NT2/D1 (cell line): ENCODE measurements at places on chromosomes 11 and 22.

- no peak for DNase-seq
Observed at GRCh38 chr11:74267014-74267413, 44.4 kb downstream of the P4HA3 start.

GRCh38 chr11:78857688-78858087, 283.0 kb upstream of the NARS2 start:
- no peak for DNase-seq

- no peak for DNase-seq
Observed at GRCh38 chr11:61193596-61193995, 9.7 kb upstream of the PGA3 start.

- no peak for DNase-seq
Observed at GRCh38 chr11:55572548-55572947, 620 bp downstream of the OR4C16 start.

- DNase-seq, result no peak
Observed at GRCh38 chr11:71542879-71543777, 5.1 kb upstream of the KRTAP5-9 start.

DNA sequence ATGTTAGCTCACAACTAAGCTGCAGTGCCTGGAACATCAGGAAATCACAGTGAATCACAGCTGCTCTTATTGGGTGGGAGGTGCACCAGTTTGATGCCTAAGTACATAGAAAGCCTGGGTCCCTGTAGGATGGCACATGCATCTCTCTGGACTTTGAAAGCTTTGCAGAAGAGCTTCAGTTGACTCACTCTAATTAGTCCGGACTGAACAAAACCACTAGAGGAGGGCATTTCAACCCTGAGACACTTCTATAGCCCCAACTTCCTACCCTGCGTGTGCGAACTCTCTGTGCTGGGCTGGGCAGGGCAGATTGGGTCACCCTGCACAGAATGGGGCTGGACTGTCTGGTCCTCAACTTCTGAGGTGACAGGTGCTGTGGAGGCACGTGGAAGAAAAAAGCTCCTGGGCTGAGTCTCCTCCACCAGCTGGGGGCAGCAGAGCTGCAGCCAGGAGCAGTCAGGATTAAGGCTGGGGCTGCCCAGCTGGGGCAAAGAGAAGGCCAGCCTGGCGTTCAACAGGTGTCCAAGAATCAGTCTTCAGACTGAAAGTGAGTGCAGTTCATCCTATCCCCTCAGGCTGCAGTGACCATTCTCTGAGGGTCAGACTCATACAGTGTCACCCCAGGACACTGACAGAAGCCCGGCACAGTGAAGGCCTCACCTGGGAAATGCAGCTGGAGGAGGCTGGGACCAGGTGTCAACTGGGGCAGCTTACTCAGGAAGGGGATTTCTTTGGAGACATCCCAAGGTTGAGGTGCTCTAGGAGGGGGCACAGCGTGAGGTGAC, 22.1 kb downstream of the GGTLC2 start:
- DNase-seq, result no peak

DNA sequence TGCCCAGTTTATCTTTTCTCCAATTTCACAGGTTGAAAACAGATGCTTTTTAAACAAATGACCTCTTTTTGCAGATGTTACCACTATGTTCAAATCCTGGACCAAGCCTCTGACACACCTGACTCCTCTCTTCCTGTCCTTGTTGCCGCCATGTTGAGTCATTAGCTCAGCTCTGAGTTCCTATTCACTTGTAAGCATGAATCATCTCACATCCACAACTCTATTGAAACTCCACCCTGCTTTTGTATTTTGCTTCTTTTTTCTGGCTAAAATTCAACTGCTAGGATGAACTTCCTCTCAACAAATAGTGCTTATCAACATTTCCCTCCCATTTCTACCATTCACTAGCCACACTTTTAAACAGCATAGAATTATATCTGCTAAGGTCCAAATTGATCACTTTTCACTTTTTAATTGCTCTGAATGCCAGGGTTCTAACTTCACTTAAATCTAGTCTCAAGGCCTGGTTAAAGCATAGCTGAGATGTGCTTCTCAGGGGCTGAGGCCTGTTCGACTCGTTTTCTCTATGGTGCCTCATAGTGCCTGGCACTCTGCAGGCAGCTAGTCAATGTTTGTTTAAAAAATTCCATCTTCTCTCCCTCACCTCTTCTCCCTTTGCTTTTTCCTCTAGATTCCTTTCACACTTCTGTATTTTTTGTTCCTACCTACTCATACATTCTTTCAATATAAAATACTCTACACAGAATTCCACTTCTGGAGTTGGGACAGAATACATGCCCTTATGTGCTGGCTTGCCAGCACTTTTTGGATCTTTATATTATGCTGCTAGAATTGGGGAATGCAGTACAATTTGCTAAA, 3.9 kb downstream of the JOSD1 start:
- DNase-seq, result no peak

DNA sequence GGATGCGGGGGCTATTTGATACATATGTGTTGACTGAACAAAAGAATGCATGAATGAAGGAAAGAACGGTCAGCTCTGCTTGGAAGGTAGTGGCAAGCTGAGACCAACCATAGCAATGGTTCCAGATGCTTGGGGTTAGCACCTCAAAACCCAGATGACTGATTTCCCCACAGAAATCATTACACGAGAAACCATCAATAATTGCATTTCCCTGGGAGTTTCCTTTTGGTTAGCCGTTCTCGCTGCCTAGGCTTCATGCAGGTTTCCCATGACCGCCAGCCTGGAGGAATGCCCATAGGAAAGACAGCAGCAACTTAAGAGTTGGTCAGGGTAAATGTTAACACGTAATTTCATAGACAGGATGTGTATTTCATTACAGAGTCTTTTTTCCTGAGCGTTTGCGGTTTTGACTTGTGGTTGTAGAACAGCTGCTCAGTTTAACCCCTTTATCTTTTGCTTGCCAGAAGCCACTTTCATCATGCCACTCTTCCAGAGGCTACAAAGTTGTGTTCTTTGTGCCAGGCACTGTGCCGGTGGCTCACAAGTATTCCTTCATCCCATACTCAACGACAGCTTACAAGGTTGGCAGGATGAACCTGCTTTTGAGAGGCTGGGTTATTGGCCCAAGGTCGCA, 2.8 kb downstream of the IL17RA start:
- DNase-seq, result no peak

GRCh38 chr11:59545179-59546020, 34.1 kb downstream of the OR4D9 start:
- DNase-seq, result no peak

GRCh38 chr22:24207264-24208011, 26.2 kb downstream of the SUSD2 start:
- DNase-seq, result no peak

DNA sequence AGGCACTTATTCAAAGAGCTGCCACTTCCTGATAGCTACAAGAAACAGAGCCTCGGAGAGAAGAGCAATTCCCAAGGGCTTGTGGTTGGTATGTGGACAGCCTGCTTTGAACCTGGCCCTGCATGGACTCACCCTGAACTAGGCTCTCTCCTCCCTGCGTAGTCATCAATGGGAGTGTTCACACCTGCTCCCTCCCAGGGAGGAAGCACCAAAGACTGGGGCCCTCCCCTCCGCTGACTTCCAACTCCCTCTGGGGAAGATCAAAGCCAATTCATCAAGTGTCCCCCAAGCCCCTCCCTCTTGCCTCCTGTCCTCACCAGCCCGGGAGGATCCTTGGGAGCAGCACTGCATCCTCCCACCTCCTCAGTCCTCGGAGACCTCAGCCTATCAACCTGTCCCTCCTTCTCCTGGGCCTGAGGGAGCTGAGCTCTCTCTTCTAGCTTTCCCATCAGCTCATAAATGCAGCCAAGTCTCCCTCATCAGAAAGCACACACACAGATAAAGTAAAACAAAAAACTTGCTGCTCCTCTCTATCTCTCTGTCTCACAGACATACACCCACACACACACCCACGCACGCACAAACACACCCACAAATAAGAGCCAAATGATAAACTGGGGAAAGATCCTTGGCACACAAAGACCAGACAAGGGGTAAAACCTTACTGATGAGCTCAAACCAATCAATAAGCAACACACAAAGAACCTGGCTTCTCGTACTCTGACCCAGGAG, 3.3 kb downstream of the A4GALT start:
- DNase-seq, result peak; percentile 33

DNA sequence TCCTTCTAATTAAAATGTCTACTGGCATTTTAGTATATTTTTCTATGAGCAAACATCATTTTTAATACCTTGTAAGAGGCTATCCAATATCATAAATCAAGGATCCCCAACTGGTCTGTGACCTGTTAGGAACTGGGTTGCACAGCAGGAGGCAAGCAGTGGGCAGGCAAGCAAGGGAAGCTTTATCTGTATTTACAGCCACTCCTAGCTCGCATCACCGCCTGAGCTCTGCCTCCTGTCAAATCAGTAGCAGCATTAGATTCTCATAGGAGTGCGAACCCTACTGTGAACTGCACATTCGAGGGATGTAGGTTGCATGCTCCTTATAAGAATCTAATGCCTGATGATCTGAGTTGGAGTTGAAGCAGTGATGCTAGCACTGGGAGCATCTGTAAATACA, 70.2 kb upstream of the CREB3L1 start:
- no peak for DNase-seq

GRCh38 chr11:5239046-5239445, 4.8 kb upstream of the HBD start:
- DNase-seq, result no peak

DNA sequence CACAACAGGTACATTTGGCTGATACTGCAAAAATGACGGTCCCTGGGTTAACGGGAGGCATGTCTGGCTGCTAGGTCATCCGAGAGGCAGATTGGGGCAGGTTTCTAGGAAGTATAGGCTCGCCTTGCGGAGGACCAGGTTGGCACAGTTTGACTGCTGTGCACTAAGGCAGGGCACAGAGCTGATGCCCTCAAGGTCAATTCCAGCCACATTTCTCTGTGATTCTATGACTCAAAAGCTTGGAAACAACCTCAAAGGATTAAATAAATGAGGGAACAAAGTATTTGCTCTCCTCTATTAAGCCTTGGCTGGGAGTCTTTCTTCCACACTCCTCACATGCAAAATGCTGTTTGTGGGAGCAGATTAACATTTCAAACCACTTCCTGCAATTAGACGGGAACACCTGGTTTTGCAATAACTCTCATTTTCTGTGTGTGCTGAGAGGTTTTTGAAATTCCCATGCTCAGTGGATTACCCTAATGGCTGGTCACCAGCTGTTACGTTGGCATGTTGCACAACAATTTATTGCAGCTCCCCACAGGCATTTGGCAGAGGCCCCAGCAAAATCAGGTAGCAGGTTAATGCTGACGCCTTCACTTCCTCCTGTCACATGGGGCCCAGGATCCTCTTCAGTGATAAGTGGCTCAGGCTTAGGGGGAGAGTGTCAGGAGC, 61.0 kb upstream of the PLET1 start:
- DNase-seq, result no peak

DNA sequence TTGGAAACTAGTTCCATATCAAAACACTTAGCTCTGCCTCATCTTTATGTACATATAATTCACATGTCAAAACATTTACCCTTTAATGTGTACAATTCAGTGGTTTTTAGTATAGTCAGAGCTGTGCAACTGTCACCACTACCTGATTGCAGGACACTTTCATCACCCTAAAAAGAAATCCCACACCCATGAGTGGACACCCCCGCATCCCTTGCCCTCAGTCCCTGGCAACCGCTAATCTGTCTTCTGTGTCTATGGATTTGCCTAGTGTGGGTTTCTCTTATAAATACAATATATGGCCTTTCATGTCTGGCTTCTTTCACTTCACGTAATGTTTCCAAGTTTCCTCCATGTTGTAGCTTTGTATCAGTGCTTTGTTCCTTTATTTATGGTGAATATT, 8.6 kb upstream of the EMID1 start:
- DNase-seq, result no peak

DNA sequence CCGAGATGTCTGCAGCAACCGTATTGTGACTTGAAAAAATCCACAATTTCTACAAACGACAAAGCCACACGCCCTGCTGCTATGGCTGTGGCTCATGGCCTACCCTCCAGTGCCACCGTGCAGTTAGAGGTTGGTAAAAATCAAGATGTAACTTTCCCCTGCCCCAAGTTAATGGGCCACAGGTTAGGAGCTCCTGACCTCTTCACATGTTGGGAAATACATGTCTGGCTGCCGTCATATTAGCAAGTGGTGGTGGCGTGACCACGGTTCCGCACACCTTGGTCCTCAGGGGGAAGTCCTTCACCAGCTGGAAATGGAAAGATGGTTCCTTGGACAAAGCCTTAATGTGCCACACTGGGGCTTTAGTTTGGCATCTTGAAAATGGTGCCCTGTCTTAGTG, 27.4 kb upstream of the CCND1 start:
- no peak for DNase-seq

- DNase-seq, result no peak
Observed at GRCh38 chr11:2433106-2433925, 11.0 kb downstream of the TRPM5 start.

- DNase-seq, result no peak
Observed at GRCh38 chr11:105754716-105755115, 144.8 kb downstream of the GRIA4 start.

- DNase-seq, result no peak
Observed at GRCh38 chr22:26615149-26615548, 2.7 kb downstream of the CRYBB1 start.

GRCh38 chr11:63882555-63883242, 34.3 kb downstream of the RCOR2 start:
- DNase-seq, result peak; percentile 55

DNA sequence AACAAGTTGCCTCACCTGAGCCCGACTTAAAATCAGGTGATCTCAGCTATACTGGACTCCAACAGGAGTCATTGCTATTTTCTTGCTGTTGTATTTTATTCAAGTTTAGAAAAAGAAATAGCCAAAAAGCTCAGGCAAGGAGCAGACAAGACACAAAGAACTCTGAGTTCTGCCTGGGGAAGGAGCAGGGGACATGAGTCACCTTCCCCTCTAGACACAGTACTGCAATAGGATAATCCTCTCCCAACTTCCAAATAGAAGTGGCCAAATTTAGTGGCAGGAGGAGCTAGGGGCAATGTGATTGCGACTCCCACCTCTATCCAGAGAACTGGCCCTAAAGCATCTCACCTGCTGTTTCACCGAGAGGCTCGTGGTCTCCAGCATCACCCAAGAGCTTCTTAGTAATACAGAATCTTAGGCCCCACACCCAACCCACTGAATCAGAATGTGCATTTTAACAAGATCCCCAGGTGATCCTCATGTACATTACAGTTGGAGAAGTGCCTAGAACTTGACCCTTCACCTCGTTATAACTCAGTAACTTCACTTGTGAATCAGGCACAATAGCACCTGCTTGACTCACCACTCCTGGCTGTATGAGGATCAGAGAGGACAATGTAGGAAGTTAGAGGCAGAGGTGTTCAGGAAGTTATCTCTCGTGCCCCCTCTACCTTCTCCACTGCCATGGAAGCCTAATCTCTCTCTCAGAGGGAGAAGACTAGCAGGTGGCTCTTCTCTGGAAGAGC, 56.8 kb upstream of the FBXO3 start:
- no peak for DNase-seq

DNA sequence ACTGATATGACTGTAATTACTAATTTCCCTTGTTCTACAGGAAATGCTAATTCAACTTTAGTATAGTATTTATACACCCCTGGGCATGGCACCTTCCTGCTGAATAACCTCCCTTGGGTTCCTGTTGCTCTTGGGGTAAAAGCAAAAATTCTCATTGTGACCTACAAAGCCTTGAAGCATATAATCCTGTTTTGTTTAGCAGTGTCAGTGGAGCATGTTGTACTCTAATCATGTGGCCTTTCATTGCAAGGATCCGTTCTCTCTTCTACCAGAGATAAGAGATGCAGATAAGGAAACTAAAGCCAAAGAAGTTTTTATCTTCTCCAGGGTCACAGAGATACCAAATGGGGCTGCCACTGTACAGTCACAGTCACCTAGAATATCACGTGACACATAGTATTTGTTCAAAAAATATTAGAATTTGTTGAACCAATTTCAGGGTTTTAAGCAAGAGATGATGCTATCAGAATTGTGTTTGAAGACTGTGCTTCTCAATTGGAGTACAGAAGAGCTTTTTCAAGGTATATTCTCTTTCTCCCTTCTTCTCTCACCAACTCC, 25.1 kb downstream of the CSRP3 start:
- DNase-seq, result no peak
